ENCODE measurements at places on chromosomes 13 and 19.
A peak's percentile ranks its signal among the peaks of the same experiment; 100 is the strongest.

GRCh38 chr13:45763419-45763818, 61.3 kb downstream of the CBY2 start:
- no peak for DNase-seq

GRCh38 chr19:48925240-48925843, 8.2 kb upstream of the DHDH start:
- DNase-seq: no peak

GRCh38 chr13:99978799-99979452, 2.7 kb upstream of the ZIC2 start:
- no peak for DNase-seq

DNA sequence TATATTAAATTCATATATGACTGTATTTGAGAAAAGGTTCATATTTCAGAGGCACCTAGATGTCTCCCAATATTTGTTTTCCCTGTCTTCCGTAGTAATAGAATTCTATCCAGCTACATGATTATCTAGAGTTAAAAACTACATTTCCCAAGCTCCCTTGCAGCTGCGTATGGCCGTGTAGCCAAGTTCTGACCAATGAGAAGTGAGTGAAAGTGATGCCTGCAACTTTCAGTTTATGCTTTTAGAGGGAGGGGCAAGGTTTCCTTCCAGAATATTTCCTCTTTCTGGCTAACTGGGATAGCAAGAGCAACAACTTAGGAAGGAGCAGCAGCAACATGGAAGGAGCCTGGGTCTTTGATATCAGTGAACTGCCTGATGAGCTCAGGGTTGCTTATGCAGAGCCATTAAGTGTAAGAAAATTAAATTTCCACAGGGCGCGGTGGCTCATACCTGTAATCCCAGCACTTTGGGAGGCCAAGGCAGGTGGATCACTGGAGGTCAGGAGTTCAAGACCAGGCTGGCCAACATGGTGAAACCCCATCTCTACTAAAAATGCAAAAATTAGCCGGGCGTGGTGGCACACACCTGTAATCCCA, 23.2 kb upstream of the CYP2A13 start:
- no peak for DNase-seq

- no peak for DNase-seq
Measured at GRCh38 chr19:2043251-2043641, 7.8 kb downstream of the MKNK2 start.

DNA sequence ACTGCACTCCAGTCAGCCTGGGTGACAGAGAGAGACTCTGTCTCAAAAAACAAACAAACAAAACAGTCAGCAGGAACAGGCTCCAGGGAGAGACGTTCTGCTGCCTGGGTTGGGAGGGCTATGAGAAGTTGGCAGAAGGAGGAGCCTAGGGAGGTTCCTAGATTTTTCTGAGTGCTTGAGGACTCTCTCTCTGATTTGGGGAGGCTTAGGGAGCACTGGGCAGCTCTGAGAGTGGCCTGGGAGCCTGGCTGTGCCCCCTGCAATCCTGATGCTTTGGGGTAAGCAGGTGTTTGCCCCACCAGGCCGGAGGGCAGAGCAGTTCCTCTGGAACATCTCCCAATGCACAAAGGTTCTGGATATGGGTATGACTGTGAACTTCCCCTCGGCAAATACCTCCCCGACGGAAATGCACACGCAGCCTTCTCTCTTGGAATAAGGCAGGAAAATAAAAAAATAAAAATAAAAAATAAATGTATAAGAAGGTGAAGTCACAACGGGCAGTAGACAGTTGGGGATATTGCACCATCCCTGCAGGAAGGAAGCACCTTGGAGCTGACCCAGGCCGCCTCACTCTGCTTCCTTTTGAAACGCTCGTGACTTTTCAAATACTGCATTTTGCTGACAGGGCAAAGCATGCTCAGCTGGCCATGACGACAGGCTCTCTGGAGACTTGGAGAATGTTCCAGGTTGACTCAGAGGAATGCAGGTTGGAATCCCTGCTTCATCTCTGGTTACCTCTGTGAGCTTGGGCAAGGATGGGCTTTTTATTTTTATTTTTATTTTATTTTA, 26.5 kb upstream of the HOMER3 start:
- DNase-seq: peak; percentile 67

DNA sequence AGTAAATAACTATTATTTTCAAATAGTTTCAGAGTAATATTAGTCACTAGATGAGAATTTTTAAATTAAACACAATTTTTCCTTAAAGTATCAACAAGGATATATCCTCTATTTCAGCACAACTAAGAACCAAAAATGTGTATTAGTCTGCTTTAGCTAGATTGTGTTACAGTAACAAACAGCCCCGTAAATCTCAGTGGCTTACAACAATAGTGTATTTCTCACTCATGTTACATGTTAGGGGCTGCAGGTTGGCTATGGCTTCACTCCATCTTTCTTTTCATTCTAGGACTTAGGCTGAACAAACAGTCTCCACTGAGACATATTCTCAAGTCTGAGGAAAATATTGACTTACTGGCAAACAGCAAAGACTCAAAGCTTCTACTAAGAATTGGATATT, 11.6 kb upstream of the SUCLA2 start:
- DNase-seq: no peak

DNA sequence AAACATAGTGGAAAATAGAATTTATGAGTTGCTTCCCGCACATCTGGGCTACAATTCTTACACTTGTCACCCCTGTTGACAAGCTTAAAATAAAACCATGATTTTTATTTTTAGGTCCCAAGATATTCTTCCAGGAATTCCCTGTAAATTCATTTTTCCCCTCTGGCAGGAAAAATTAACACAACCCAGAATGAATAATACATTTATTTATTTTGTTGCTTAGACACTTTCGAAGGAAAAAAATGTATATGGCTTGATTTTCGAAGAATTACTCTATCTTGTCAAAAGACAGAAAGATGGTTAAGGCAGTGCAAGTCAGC, 74.4 kb downstream of the LHFPL6 start:
- no peak for DNase-seq

- DNase-seq: no peak
Measured at GRCh38 chr13:30905932-30906383, at the start of gene MEDAG. MEDAG (plus strand) TSS chr13:30906271; CDS start chr13:30906516, 245 bp downstream.

GRCh38 chr13:59442944-59443486, 720.7 kb downstream of the DIAPH3 start:
- DNase-seq: no peak

DNA sequence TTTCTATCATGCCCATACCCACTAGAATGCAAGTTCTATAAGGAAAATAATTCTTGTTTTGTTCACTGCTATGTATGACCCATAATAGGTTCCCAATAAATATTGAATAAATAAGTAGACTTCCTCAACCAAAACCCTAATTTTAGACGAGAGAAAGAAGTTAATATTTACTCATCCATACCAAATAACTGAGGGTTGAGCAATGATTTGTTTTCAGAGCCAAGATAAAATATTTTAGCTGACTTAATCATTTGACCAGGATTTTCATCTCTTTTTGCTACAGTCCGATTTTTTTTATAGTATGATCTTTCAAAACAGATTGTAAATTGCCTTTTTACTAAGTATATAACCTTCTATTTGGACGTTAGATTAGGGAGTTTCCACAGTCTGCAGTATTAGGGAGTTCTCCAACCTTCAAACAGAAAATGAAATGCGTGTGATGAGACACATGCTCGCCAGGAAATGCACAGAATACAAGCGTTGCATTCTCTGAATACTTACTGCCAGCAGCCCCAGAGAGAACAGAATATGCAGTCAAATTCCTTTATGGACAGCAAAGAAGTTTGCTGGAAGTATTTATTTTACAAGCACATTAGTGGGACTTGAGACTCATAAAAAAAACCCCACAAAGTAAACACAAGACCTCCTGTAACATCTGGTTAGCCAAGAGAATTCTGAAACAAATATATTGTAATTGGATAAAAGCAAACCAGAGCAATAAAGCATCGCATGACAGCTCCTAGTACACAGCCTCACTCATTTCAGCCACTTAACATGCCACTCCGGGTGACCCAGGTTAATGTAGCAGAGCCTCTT, 230.0 kb downstream of the MYO16 start:
- no peak for DNase-seq

DNA sequence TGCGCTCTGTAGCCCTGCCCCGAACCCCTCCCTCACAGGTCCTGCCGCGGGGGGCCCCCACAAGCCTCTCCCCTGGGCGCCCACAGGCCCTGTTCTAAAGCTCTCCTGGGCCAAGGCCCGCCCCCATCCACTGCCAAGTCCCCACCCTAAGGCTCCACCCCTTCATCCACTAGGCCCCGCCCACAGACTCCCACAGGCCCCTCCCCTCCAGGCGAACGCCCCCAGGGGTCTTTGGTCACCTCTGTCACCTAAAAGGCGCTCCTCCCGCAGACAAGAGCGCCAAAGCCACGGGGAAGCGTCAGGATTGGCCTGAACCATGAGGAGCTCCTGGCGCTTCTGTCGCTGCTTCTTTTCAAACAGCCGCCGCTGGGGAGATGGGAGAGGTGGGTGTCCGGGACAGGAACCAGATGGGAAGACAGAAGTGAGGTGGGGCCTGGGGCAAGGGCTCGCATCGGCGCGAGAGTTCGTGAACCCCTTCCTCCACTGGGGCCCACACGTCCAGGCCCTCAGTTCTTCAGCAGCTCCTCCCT, 2.3 kb downstream of the TULP2 start:
- DNase-seq: no peak

GRCh38 chr13:90281709-90282108, 1065.8 kb upstream of the MIR17HG start:
- no peak for DNase-seq

DNA sequence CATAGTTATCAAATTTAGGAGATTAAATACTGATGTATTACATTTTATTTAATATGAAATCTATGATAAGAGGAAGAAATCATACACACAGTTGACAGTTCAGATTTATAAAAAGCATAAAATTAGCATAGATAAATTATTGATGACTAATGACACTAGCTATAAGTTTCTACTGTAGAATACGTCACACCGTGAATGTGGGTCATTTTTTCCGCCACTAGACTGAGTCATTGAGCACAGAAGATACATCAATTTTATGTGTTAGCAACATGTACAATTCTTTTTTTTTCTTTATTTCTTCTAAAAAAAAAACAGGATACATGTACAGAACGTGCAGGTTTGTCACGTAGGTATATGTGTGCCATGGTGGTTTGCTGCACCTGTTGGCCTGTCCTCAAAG, 22.2 kb downstream of the AP2S1 start:
- DNase-seq: no peak

DNA sequence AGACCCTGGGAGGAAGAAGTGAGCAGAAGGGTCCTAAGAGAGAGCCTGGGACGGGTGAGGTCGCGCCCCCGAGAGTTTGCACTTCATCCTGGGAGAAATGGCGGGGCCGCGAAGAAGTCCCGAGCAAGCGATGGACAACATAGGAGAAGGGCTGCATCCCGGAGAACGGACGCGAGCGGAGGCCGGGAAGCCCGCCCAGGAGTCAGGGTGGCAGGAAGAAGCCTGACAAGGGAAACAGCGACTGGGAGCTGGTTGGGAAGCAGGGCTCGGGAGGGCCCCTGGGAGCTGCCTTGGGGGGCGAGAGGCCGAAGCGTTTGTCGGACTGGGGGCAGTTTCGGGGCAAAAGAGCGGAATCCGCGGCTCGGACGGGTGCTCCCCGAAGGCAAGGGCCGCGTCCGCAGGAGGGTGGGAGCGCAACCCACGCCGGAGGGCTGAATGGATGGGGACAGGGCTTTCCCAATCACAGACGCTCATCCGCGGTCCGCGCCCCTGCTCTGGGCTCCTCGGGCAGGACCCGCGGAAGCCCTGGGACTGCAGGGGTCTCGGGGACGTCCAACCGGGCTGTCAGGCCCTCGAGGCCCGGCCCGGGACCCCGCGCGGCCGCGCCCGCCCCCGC, 469 bp downstream of the ABHD17A start:
- DNase-seq: no peak

DNA sequence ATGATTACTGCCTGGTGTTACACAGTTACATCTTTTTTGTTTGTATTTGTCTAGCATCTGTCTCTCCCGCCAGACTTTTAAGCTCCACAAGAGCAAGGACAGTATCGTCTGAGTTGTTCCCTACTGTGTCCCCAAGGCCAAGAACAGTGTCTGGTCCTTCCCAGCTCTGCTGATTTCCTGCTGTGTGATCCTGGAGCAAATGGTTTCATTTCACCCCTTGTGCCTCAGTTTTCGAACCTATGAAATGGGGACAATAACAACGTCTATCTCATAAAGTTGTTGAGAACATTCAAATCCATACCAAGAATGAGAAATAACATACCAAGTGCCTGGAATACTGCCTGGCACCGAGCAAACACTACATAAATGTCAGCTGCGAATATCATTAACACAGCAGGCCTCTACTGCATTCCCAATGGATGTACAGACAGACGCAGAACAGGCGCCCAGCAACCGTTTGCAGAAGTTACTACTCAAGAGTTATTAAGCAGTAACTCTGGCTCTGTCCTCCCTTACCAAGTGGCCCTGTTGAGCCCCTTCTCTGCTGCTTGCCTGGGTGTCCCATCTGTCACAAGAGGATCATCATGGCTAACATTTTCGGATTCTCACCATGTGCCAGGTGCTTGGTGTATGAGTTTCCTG, 11.4 kb downstream of the XRCC1 start:
- DNase-seq: no peak

- no peak for DNase-seq
Measured at GRCh38 chr19:47670736-47671135, 42.5 kb upstream of the EHD2 start.

GRCh38 chr19:42297039-42297438, 4.9 kb upstream of the PRR19 start:
- DNase-seq: no peak

- DNase-seq: no peak
Measured at GRCh38 chr13:80305737-80306136, 35.2 kb downstream of the SPRY2 start.

- no peak for DNase-seq
Measured at GRCh38 chr19:13121551-13122274, 3.6 kb downstream of the NACC1 start.

DNA sequence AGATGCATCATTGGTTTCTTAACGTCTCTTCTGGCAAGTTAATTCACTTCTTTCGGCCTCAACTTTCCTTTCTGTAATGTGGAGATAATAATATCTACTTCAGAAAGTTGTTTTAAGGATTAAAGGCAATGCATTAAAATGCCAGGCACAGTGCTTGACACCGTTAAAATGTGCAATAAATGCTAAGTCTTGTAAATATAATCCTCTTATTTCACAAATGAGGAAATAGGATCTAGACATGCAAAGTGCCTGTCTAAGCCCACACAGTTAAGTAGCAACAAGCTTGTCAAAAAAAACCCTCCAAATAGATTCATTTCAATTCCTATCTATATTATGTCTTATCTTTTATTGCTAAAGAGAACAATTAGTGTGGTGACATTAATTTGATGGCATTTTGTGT, 86.4 kb upstream of the TSC22D1 start:
- DNase-seq: no peak

- no peak for DNase-seq
Measured at GRCh38 chr13:98576200-98576945, 534 bp downstream of the STK24 start.

GRCh38 chr13:80633251-80633650, 292.3 kb upstream of the SPRY2 start:
- DNase-seq: no peak

GRCh38 chr19:5132206-5132560, 163.3 kb downstream of the KDM4B start:
- DNase-seq: no peak

- no peak for DNase-seq
Measured at GRCh38 chr13:44908266-44908665, 81.0 kb downstream of the NUFIP1 start.

Data from KG1 (cell line).